Activated effector memory CD4-positive, alpha-beta T cell treated with Interleukin-2 at 50 U/mL for 16 hours (primary cell): ENCODE measurements at places on chromosomes 5 and 9.

- peak; percentile 41 for DNase-seq
Observed at GRCh38 chr5:180494510-180495181, 467 bp downstream of the CNOT6 start.

- DNase-seq: no peak
Observed at GRCh38 chr9:84230355-84231145, 110.0 kb downstream of the SLC28A3 start.

GRCh38 chr5:53568401-53568800 lies 8.0 kb downstream of the NDUFS4 start:
- no peak for DNase-seq

GRCh38 chr9:70480405-70480980 lies 66.0 kb upstream of the KLF9 start:
- DNase-seq: no peak

DNA sequence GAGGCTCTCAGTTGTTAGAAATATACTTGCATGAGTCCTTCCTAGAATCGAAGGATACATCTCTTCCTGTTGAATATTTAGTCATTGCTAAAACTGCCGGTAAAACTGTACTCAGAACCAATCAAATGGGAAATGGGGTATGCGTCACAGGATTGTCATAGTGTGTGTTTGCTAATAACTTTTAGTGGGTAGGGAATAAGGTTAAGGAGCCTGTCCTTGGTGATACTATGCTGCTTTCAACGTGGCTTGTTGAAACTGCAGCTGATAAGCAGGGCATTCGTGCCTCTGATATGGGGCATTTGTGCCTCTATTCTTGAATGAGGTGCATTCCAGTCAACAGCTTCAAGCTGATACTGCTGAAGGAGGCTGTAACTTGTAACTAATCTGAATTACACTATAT lies 26.6 kb downstream of the HABP4 start:
- no peak for DNase-seq

GRCh38 chr9:34899535-34900158 lies 58.4 kb upstream of the PHF24 start:
- DNase-seq: peak; percentile 66

- no peak for DNase-seq
Observed at GRCh38 chr5:139177809-139178588, 20.2 kb downstream of the SIL1 start.

GRCh38 chr5:11955331-11955730 lies 51.1 kb upstream of the CTNND2 start:
- no peak for DNase-seq

DNA sequence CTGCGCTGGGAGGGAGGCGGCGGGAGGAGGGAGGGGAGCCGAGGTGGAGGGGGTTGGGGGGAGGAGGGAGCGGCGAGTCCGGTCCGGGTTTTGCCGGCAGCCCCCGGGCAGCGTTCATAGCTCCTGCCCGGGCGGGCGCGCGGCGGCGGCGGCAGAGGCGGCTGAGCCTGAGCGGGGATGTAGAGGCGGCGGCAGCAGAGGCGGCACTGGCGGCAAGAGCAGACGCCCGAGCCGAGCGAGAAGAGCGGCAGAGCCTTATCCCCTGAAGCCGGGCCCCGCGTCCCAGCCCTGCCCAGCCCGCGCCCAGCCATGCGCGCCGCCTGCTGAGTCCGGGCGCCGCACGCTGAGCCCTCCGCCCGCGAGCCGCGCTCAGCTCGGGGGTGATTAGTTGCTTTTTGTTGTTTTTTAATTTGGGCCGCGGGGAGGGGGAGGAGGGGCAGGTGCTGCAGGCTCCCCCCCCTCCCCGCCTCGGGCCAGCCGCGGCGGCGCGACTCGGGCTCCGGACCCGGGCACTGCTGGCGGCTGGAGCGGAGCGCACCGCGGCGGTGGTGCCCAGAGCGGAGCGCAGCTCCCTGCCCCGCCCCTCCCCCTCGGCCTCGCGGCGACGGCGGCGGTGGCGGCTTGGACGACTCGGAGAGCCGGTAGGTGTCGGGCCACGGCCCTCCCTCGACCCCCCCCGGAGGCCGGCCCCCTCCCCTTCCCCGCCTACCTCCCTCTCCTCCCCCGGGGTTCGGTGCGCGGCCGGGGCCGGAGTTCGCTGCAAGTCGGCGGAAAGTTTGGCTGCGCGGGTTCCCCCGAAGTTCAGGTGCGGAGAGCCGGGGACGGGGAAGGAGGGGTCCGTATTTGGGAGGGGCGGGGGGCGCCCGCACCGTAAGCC lies at the start of gene CXXC5:
Gene CXXC5 (plus strand): TSS at position 145 of the 877 bp plus-strand sequence. CDS start 32,175 bp downstream, outside the sequence.
- DNase-seq: no peak

- DNase-seq: no peak
Observed at GRCh38 chr5:68192679-68193060, 22.9 kb upstream of the PIK3R1 start.

GRCh38 chr5:90601468-90601867 lies 42.9 kb downstream of the ADGRV1 start:
- no peak for DNase-seq

DNA sequence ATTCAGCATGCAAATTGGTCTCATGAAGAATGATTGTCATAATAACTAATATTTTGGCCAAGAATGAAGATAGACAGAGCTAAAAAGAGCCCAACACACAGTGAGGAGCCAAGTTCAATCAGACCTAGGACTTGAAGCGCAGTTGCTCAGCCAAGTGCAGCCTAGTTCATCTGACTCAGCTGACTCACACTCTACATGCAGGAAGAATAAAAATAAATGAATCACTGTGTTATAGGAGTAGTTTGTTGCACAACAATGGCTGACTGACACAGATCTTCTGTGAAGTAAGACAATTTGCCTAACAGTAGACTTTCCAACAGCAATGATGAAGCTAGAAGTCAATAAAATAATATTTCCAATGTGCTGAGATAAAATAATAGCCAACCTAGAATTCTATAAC lies 261.5 kb downstream of the CEMIP2 start:
- no peak for DNase-seq

DNA sequence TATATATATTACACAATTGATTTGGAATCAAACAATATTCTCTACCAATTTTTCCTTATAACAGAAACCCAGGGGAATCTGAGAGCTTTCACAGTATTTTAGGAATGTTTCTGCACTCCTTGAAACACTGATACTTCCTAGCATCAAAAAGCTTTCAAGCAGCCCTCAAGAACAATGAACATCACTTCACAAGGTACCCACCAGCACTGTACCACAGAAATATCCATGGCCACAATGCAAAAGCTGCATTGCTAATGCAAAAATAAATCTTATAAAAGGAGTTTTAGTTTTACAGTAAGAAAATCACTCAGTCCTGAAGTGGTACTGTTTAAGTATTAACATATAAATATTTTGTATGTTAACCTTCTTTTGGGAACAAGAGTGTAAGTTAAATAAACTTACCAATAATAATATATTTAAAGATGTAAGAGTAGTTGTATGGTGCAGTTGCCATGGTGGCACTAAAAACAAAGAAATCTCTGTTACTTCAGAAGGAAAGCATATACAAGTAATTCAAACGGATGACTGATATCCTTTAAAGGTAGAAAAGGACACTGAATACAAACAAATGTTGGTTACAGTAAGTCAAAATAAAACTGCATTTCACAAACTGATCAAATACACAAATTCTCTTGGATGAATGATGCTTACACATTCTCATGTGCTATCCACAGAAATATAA lies 8.6 kb downstream of the RAB14 start:
- DNase-seq: no peak

GRCh38 chr5:154761046-154761736 lies 6.0 kb downstream of the LARP1 start:
- no peak for DNase-seq

GRCh38 chr9:133874060-133874657 lies 118.0 kb downstream of the VAV2 start:
- no peak for DNase-seq

- no peak for DNase-seq
Observed at GRCh38 chr9:4167728-4168127, 132.1 kb downstream of the GLIS3 start.

DNA sequence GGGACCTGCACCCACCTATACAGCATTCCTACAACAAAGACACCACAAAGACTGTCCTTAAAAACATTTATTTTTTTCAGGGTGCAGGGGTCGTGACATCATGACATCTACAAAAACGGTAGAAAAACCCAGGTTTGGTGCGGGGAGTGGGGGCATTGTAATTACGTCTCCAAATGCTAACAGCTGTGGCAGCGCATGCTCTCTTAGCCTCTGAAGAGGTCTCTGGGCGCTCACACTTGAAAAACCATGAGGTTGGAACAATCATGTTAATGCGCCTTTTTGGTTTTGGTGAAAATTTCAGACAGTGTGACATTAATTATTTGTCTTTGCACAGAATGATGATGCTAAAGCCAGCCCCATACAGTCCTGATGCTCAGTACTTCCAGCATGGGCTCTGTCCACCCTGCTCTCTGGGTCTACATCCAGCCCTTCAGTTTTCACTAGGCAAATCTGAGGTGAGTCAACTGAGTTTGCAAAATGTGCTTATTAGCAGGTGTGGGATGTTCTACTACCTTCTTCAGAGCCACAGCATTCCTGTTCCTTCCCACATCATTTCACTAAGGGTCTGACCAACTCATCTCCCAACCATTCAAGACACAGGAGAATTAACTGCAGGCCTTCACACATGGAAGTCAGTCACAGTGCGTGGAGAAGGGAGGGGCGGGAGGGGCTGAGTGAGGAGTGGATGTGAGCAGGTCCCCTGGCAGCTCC lies 14.1 kb downstream of the ALDH1B1 start:
- no peak for DNase-seq

GRCh38 chr5:6632324-6632887 lies 438 bp downstream of the NSUN2 start:
- no peak for DNase-seq

DNA sequence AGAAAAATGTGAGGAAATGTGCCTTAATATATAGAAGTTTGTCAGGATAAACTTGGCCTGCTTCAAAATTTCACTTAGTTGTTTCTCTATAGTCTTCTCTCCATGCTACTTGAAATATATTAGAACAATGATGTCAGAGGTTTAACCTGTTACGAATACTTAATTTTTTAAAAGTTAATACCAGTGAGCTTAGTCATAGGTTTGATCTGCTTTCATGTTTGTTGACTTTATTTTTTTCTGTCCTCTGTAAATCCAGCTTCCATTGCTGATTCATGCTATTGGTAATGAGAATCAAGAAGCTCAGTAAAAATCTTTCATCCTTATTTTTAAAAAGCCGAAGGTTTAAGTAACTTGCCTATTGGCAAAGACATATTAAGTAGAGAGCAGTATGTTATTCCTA lies 27.9 kb downstream of the BDP1 start:
- DNase-seq: no peak

DNA sequence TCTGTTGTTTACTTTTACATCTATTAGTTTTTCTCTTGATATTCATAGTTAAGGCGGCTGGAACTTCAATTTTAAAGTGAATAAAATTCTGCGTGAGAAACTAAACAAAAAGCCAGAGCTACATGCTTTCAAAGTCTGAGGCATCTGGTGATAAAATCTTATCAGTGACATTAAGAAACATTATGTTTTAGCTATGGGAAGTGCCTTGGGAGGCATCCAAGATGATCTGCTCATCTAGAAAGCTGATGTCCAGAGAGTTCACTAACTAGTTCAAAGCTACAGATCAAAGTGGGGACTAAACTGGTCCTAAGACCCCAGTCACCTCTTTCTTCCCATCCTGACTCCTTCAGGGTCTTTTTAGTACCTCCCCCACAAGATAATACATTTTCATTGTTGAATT lies 37.2 kb downstream of the MRPS27 start:
- no peak for DNase-seq

DNA sequence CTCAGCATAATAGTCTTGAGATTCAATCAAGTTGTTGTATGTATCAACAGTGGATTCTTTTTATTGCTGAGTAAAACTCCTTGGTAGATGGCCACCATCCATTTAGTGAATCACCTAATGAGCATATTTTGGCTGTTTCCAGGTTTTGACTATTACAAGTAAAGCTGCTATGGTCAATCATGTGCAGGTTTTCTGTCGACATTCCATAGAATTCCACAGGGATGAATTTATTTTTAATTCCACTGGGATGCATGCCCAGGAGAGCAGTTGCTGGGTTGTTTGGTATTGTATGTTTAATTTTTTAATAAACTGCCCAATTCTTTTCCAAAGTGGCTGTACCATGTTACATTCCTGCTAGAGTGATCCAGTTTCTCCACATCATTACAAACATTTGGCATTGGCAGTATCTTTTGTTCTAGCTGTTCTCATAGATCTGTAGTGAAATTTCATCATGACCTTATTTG lies 10.5 kb upstream of the S1PR3 start:
- DNase-seq: no peak

GRCh38 chr5:91562922-91563321 lies 179.8 kb upstream of the ARRDC3 start:
- no peak for DNase-seq

- DNase-seq: no peak
Observed at GRCh38 chr5:87243161-87243844, 24.4 kb upstream of the RASA1 start.

- DNase-seq: no peak
Observed at GRCh38 chr9:97366889-97367288, 45.0 kb upstream of the TDRD7 start.

- DNase-seq: no peak
Observed at GRCh38 chr5:174431504-174431903, 292.9 kb upstream of the MSX2 start.

GRCh38 chr5:138128334-138128733 lies 10.9 kb downstream of the NME5 start:
- no peak for DNase-seq

- DNase-seq: no peak
Observed at GRCh38 chr5:61949054-61949678, 356.8 kb upstream of the KIF2A start.

DNA sequence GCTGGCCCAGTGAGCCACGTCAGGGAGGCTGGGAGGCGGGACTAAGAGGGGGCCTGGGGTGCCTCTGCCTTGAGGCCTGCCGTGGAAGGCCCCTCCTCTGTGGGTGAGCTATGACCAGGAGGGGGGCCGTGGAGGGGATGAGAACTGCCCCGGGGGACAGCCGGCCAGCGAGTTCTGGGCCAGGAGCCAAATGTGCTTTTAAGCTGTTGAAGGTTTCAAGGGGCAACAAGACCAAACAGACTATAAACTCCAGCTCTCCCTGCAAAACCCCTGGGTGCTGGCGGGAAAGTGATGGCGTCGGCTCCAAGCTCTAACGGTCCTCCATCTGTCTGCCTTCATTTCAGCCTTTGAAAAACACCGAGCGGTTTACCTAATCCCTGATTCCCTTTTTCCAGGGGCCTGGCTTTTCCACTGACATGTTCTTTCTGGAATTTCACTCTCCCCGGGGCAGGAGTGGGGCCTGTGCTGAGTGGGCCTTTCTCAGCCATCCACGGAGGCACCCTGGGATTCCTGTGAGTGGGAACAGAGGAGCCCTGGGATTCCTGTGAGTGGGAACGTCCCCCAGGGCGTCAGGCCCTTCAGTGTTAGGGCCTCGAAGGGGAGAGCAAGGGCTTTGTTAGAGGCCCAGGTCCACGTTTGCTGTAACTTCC lies 65.6 kb downstream of the COL5A1 start:
- no peak for DNase-seq

- DNase-seq: peak; percentile 35
Observed at GRCh38 chr9:114696814-114697544, 15.0 kb upstream of the TEX48 start.
